ENCODE measurements at places on chromosomes 12 and 14. TPM values are rescaled to one million over a fixed set of nuclear protein-coding genes. Genes with fewer than 3 reads are reported as not detected.

SDS gene
- not detected for polyA plus RNA-seq

BDKRB2 gene
- polyA plus RNA-seq, result 3.3 TPM

ABCC9 gene
- 18.9 TPM for polyA plus RNA-seq

DHRS2 gene
- 2.0 TPM for polyA plus RNA-seq

B4GALNT3 gene
- polyA plus RNA-seq, result 15.7 TPM

PLA2G1B gene
- not detected for polyA plus RNA-seq

SYCP3 gene
- 1.3 TPM for polyA plus RNA-seq

PWP1 gene
- polyA plus RNA-seq, result 59.5 TPM

GALNT9 gene
- polyA plus RNA-seq, result 6.2 TPM

INHBE gene
- polyA plus RNA-seq, result 0.75 TPM

IGFBP6 gene
- polyA plus RNA-seq, result 23.5 TPM

HAL gene
- 0.26 TPM for polyA plus RNA-seq

DNA sequence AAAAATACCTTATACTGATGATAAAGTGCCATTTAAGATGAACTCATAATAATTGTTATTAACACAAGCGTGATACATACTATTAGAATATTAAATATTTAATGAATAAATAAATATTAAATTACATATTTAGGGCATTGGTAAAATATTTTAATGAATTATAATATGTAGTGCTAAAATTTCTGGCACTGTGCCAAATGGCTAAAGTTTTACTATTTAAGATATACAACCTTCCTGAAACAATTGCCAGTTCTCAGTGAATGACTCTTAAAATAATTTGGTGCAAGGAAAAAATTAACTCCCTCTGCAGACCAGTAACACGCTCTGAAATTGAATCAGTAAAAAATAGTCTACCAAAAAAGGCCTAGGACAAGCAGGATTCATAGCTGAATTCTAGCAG lies 428.9 kb upstream of the ATXN7L3B start:
- DNase-seq, result no peak

GRCh38 chr12:55789171-55789570 lies 28.4 kb downstream of the SARNP start:
- no peak for DNase-seq

DNA sequence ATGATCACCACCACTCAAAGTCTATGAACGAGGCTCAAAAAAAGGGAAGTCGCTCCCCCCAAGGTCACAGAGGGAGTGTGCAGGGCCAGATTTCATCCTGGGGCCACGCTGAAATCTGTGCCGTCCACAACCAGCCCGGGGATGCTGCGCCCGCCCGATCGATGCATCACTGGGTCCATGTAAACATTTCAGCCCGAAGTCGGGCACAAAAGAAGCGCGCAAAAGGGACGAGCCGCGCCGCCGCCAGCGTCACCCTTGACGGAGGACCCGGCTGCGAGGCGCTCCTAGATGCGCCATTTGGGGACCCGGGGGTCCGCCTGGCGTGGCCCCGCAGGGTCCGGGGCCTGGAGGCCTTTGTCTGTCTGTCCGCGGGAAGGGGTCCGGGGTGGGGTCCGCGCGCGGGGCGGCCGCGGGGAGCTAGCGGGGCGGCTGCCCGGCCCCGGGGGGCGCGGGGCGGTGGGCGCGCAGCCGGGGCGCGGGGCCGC lies 503 bp downstream of the FBXO21 start:
- no peak for DNase-seq

DNA sequence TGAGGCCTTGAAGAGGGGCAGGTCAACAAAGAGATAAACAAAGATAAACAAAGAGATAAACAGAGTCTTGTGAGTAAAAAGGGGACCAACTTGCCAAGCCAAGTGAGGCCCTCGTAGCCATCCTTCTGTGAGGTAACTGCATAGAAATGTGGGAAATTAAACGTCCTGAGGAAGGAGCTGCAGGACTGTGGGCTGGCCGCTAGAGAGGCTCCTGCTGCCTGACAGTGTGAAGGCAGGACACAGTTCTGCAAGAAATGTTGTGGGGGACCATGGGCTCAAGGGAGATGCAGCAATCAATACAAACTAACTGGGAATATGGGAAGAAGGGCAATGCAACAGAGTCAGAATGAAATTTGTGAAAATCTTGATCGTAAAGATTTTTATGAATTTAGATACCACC lies 91.9 kb downstream of the SLC8A3 start:
- no peak for DNase-seq

- no peak for DNase-seq
These were observed 5.9 kb downstream of the PSEN1 start for GRCh38 chr14:73142216-73142615.

GRCh38 chr12:111033281-111034082 lies 113.1 kb upstream of the MYL2 start:
- DNase-seq, result no peak

GRCh38 chr12:122403831-122404230 lies 18.6 kb downstream of the CLIP1 start:
- DNase-seq, result no peak

- DNase-seq, result no peak
These were observed 175.3 kb downstream of the DERA start for GRCh38 chr12:16086462-16086861.

DNA sequence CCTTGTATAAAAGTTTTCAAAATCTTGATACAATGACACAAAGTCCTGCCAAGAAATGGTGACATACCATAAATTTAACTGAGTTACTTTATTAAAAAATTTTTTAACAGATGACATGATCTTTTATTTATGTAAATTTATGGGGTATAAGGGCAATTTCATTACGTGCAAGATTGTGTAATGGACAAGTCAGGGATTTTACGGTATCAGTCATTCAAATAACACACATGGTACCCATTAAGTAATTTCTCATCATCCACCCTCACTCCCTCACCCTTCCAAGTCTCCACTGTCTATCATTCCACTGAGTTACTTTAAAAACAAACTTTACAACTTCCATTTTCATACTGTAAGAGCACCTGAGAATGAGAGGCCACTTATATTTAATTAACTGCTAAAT lies 37.4 kb downstream of the SPTLC2 start:
- no peak for DNase-seq

DNA sequence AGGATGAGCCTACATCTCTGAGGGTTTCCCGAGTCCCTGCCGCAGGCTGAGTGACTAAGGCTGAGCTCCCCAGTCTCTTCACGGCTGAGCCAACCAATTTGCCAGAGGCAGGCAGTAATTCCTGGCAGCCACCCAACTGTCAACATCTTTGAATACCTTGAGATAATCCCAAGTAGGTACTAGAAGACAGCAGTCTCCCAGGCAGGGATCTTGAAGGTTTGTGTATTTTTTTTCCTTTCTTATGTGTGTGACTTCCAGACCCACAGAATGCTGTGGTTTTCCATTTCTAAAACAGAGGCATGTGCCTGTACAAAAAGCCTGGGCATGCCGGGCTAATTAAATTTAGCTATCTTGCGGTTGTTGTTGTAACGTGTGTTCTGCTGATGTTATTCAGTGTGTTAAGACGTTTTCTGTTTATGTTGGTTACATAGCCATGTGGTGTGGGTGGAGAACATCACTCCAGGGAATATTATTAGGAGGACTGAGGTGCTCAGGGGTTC lies 155.5 kb downstream of the ANO2 start:
- DNase-seq, result no peak

- no peak for DNase-seq
These were observed 108.7 kb downstream of the GAS2L3 start for GRCh38 chr12:100682178-100682577.

DNA sequence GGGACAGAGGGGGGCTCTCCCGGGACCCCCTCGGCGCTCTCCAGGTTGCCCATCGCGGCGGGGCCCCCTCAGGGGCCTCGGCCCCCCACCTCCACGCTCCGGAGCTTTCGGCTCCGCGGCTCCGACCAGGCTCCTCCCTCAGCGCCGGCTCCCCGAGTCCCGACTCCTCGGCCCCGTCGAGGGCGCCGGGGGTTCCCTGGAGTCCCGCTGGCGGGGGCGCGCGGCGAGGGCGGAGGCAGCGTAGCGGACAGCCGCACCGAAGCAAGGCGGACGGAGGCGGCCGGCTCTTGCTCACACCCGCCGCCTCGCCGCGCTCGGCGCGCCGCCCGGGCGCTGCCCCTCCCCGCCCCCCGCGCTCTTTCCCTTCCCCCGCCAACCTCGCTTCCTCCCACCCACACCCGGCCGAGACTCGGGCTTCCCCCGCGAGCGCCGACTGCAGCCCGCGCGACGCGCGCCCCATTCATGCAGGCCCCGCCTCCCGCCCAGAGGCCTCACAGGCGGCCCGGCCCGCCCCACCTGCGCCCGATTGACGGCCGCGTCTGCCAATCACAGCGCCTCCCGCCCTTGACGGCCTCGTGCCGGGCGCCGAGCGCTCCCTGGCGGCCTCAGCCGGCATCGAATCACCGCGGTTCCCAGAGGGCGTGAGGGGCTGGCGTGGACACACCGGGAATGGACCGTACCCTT lies at the start of gene FMNL3:
FMNL3 (minus strand) TSS at position 278 of the 684 bp plus-strand sequence; CDS start at position 53, 225 bp downstream.
- DNase-seq, result peak; percentile 89

GRCh38 chr14:100187247-100187833 lies 27.9 kb upstream of the DEGS2 start:
- DNase-seq, result no peak

- no peak for DNase-seq
These were observed 356 bp upstream of the ZC3H14 start for GRCh38 chr14:88562532-88562830.

DNA sequence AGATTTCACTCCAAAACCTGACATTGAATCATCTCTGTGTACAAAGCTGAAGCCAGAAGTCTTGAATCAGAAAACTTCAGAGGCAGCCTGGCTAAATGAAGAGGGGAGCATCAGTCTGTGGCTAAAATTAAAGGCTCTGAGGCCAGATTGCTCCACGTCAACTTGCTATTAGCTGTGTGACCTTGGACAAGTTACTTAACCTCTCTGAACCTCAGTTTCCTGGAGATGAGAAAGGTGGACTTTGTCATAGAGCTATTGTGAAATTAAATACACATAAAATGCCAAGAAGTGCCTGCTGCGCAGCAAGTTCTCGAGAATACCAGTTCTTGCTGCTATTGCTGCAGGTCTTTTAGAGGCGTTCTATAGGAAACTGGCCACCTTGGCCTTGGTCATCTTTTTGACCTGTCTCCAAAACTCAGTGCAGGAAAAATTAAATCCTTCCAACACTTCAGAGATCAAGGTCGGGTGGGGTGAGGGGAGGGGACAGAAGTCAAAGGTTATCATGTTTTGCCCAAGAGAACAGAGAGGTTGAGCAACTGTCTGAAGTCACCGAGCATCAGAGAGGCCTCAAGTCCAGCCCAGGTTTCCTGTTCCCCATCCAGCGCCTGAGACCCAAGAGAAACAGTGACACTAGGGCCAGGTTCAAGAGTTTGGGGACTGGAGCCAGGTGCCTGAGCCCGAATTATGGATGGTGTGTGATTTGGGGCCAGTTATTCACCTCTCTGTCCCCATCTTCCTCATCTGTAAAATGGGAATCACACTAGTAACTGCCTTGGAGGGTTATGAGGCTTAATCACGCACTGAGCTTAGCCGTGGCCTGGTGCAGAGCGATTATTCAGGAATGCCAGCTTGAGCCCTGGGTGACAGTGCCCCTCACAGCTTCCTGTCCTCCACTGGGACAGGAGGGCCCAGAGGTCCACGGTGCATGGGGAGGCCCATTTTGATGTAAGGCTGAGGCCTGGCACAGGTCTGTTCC lies 1.1 kb downstream of the SERPINA1 start:
- no peak for DNase-seq

DNA sequence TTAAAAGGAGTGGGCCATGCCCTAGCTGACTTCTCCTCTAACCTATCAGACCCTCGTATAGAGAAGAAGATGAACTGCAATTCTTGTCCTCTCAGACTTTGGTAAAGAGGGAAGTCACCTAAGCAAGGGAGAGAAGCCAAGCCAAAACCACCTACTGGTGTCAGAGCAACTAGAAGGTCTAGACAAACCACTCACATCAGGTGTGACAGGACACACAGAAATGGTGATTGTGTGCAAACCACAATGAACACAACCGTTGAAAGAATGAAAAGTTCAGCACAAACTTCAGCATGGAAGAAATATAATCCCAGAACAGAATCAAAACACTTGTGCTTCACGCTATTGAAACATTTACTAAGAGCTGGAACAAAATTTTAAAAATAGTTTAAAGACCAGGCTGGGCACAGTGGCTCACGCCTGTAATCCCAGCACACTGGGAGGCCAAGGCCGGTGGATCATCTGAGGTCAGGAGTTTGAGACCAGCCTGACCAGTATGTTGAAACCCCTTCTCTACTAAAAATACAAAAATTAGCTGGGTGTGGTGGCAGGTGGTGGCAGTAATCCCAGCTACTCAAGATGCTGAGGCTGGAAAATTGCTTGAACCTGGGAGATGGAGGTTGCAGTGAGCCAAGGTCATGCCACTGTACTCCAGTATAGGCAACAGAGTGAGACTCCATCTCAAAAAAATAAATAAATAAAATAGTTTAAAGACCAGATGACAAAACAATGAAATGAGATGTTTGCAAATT lies 56.2 kb upstream of the NTF3 start:
- no peak for DNase-seq

DNA sequence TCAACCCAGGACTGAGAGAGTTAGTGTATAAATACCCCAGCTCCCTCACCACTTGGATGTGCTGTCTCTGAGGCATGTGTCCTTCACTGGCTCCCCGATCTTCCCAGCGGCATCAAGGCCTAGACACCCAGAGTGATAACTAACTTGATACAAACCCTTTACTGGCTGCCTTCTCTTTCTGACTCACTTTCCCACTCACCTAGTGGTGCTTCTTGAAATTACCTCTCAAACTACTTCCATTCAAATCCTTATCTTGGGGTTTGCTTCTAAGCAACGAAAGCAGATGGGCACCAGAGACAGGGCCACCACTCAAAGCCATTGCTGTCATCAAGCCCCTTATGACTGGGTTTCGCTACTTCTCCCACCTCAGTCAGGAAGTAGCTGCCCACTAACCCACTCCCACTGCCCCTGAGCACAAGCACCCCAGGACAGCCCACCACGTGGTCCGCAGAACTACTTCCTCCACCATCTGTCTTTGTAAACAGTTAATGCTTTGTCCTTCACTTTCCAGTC lies 17.2 kb downstream of the ZFP36L1 start:
- DNase-seq, result no peak

- DNase-seq, result no peak
These were observed 52.2 kb downstream of the SPPL3 start for GRCh38 chr12:120851944-120852343.

All from left renal pelvis (tissue), 4 donors.